Anterior cingulate cortex (tissue), 58 donors: ENCODE measurements at places on chromosomes 7 and 10.

- DNase-seq: no peak
Observed at GRCh38 chr10:104122225-104123107, 495 bp downstream of the SFR1 start.

DNA sequence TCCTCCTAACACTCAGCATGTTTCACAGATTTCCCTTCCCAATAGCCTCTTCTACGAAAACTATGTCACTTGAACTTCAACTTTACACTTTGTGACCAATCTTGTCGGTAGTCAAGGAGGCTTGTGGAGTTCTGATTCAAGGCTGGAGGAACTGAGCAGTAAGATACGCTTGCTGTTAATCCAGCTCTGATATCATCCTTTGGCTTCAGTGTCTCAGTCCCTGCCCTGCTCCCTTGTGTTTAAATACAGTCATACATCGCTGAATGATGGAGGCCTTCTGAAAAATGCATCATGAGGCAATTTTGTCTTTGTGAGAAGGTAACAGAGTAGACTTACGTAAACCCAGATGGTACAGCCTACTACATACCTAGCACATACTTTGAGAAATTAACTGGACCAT is 173.6 kb downstream of the RNF133 start:
- DNase-seq: no peak

DNA sequence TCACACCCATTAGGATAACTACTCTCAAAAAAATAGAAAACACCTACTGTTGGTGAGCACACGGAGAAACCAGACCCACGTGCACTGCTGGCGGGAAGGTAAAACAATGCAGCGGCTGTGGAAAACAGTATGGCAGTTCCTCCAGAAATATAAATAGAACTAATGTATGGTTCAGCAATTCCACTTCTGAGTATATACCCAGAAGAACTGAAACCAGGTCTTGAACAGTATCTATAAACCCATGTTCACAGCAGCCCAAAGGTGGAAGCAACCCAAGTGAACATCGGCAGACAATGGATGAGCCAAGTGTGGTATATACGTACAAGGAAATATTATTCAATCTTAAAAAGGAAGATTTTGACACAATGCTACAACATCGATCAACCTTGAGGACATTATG is 164.7 kb downstream of the ZMYND11 start:
- DNase-seq: no peak

DNA sequence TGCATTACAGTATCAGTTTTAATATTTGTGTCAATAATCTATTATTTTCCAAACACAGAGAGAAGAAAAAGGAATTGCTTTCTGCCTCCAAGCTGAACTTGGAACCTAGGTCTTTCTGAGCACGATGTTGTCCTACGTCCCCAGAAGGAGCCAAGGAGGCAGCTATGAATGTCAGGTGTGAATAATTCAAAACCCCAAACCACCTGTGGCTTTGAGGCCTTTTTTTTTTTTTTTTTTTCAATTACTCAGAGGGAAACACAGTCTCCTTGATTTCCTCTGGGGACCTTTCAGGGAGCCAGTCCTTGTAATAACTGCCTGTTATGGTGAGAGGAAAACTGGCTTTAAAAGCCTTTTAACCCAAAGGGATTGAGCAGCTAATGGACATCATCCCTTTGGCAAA is 8.3 kb downstream of the GPR85 start:
- no peak for DNase-seq

- no peak for DNase-seq
Observed at GRCh38 chr7:107682886-107683285, 22.3 kb downstream of the SLC26A4 start.
